ENCODE measurements at places on chromosomes 7 and 10.

- no peak for DNase-seq
These were observed 100.7 kb upstream of the WAC start for GRCh38 chr10:28432210-28432676.

DNA sequence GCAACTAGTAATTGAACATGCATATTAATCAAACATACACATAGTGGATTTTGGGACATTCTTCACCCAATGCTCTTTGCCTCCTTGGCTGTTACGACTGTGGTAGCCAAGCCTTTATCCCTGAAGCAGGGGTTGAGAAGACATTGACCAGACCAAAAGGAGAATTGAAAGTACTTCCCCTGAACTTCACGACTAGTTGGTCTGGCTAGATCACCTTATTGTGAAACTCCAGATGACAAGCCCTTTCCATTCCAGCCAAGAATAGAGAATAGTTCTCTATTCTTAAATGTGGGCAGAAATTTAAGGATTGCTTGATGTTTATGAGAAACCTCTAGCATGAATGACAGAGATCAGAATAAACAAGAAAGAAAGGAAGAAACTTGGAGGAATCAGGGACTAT is 97.0 kb downstream of the LRMDA start:
- no peak for DNase-seq

- DNase-seq, result no peak
These were observed 14.6 kb upstream of the BRI3 start for GRCh38 chr7:98266840-98267239.

- no peak for DNase-seq
These were observed 87.8 kb downstream of the ABCC2 start for GRCh38 chr10:99870123-99870730.

- no peak for DNase-seq
These were observed 236.3 kb upstream of the CTBP2 start for GRCh38 chr10:125396676-125397075.

GRCh38 chr10:119858063-119858462 is 14.6 kb downstream of the MCMBP start:
- DNase-seq, result no peak

- DNase-seq, result no peak
These were observed 118.3 kb downstream of the DGKI start for GRCh38 chr7:137728426-137728825.

- no peak for DNase-seq
These were observed 8.1 kb downstream of the ADCY1 start for GRCh38 chr7:45582136-45582749.

DNA sequence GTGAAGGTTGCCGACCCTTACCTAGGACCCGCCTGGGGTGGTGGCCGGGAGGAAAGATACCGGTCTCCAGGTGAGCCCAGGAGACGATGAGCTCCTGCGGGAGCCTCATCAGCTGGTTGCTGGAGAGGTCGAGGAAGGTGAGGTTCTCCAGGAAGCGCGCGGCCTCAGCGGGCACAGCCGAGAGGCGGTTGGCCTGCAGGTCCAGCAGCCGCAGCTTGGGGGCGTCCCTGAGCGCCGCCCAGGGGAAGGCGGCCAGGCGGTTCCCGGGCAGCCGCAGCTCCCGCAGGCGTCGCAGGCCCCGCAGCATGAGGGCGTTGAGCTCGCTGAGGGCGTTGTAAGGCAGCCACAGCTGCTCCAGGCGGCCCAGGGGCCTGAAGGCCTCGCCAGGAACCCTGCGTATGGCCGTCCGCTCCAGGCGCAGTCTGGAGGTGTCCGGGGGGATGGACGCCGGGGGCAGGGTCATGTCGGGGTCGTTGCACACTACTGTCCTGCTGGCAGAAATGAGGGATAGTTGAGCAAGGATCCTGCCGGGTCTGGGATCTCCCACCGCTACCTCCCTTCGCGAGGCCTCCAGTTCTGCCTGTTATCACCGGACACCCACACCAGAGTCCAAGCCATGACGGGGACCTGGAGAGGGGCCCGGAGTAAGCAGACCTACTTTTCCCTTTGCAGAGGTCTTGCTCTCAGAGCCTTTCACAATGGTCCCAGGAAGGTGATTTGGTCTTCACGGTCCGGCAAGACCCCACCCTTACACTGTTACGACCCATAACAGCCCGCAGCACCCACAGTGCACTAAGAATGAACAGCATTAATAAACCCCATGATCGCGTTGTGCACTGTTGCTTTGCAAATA is 3.9 kb downstream of the LRIT1 start:
- no peak for DNase-seq

GRCh38 chr10:104324931-104325330 is 13.3 kb downstream of the ITPRIP start:
- DNase-seq, result no peak

DNA sequence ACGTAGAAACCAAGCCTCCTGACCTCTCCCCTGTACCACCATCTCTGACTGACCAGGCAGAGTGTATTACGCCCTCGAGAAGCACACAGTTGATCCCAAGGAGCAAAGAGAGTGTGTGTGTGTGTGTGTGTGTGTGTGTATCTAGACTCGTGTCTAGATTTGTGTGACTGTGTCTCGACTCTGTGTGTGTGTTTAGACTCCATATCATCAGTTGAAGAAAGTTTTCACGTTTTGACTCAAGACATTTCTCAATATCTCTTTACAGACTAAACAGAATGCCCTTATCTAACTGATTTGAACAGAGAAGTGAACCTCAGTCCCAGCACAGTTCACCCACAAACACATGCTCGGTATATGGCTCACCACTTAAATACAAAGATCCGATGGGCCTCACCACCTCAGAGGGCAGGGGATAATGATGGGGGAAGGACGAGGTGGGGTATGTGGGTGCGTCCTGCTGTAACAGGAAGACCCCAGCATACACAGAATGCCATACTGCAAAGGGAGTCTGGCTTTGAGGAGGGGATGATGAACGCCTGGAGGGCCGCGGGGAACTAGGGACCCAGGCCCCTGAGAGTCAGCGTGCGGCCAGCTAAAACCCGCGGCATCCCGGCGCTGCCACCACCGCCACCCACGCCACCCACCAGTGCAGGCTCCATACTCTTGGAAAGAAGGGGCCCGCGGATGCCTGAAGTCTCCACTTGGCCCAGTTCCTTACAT is 780 bp downstream of the ALDH18A1 start:
- no peak for DNase-seq

DNA sequence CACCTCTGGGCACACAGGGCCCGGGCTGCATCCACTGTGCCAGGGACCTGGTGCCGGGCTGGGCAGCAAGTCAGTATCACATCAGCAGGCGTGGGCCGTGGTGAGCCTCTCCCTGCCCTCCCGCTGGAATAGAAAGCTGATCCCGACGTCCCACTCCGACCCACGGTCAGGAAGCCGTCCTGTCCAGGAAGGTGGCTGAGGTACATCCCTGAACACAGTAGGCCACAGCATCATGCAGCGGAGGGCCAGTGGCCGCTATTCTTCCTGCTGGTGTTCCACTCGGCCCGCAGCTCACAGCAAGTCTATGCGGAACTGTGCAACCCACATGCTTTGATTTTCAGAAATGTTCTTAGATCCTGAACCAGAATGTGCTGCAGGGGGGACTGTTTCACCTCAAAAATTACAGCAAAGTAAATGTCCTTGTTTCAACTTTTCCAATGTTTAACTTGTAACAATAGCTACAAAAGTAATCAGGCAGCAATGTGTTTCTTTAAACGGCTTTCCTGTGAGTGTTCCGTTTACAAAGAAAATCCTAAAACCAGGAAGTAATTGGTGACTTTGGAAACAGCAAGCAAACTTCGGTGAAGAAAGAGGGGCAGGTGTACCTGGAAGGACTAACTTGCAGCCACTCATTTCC is 676 bp upstream of the GPR146 start:
- no peak for DNase-seq

- DNase-seq, result no peak
These were observed 11.9 kb downstream of the STRA8 start for GRCh38 chr7:135245226-135246190.

DNA sequence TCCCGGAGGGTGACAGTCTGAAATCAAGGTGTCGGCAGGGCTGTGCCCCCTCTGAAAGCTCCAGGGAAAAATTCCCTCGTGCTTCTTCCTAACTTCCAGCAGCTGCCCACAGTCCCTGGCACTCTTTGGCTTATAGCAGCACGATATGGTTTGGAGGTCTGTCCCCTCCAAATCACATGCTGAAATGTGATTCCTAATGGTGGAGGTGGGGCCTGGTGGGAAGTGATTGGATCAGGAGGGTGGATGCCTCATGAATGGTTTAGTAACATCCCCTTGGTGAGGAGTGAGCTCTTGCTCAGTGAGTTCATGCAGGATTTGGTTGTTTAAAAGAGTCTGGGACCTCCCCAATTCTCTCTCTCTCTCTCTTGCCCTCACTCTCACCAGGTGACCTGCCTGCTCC is 51.1 kb downstream of the GPAM start:
- no peak for DNase-seq

DNA sequence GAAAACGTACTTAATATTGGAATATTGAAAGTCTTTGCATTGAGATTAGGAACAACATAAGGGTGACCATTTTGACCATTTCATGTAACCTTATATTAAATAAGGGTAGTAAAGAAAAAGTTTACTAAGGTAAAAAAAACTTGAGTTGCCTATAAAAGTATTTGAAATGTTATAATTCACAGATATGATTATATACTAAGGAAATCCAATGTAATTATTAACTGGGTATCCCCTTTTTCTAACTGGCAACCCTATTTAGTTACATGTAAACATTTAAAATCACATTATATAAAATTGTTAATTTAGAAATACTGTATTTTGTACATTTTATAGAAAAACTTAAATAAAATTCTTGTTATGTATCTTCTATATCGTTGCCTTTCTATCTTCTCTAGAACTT is 64.2 kb downstream of the TRIM24 start:
- no peak for DNase-seq

- DNase-seq, result no peak
These were observed at the start of gene ICA1 for GRCh38 chr7:8261711-8262695. Gene ICA1, minus strand, starts transcription at chr7:8262167. Its CDS starts 26,241 bp downstream, at chr7:8235926.

DNA sequence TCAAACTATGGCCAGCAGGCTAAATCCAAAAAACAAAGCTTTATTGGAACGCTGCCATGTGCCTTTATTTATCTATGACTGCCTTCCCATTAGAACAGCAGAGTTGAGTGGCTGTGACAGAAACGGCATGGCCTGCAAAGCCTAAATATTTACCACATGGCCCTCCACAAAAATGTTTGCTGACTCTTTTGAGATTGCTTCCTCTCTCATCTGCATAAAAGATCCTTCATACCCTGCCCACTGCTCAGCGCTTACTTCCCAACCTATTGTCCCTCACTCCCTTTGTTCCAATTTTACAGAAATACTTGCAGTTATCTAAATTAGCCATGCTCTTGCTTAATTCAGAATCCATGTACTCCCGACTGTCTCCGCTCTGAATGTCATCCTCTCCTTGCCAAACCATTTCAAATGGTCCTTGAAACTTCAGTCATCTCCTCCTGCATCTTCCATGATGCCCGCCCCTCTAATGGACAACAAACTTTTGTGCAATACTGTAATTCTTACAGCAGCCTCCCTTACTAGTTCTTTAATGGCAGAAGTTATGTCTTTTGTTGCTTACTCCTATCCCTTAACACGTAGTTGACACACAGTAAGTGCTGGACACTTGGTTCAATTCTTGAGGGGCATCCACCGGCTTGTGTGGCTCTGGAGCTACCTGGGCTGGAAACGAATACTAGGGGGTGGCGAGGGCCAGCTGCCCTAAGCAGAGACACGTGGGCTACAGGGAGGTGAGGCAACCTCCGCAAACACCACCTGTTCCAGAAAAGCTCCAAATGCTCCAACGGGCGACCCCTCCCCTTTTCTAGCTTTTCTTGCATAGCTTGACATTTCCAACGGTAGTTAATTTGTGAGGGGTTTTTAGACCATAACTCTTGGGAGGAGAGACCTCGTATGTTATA is 832 bp downstream of the XRCC2 start:
- no peak for DNase-seq

GRCh38 chr10:59833810-59834209 is 72.5 kb downstream of the CCDC6 start:
- no peak for DNase-seq

GRCh38 chr7:152924826-152925411 is 165.4 kb downstream of the ACTR3B start:
- no peak for DNase-seq

DNA sequence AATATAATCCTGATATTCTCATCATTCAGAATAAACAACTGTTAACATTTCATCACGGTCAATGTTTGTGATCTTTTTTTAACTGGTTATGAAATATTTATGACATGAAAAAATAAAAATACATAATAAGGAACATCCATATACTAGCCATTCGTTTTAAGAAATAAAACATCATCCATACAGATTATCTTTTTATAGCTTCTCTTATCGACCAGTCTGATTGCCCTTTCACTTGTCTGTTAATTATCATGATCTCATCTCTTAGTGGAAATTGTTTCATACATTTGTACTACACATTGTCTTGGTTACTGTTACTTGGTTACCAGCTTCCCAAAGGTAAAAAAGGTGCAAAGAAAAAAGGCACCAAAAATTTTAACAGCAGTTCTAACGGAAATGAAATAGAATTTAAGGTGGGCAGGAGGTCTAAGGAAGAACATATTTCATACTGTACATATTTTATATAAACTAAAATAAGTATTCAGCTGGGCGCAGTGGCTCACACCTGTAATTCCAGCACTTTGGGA is 8.4 kb downstream of the ARHGAP21 start:
- DNase-seq, result no peak

DNA sequence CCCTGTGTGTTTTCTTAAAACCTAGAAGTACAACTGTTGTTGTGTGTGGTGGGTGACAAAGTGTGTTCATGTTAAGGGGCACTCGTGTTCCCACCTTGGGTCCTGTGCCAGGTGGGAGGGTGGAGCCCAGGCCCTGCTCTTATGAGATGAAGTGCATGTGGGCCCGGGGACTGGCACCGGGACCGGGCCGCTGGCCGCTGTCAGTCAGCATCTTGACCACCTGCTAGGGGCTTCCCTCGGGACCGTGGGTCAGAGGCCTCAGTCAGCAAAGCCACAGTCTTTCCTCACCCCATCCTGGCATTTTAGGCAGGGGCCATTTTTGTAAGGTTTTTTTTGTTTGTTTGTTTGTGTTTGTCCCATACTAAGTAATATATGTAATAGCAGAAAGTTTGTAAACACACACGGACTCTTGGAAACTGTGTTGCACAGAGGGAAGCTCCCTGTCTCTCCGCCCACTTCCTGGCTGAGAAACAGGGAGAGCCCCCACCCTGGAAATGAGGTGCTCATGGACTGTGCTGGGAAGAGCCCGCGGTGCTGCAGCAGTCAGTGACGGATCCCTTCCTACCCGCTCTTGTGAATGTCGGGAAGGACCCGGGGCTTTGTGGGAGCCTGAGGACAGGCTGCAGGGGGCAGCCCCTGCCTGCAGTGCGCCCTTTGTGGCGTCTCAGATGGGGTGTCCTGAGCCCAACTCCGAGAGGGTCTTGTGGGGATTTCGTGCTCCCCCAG is 13.4 kb downstream of the AGAP3 start:
- no peak for DNase-seq

DNA sequence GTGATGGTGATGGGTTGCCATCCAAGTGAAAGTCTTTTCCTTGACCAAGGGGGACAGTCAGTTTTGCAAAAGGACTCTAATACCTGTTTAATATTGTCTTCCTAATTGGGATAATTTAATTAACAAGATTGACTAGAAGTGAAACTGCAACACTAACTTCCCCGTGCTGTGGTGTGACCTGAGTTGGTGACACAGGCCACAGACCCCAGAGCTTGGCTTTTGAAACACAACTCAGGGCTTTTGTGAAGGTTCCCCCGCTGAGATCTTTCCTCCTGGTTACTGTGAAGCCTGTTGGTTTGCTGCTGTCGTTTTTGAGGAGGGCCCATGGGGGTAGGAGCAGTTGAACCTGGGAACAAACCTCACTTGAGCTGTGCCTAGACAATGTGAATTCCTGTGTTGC is 6.9 kb downstream of the PPIF start:
- no peak for DNase-seq

- no peak for DNase-seq
These were observed 42.5 kb upstream of the TPST1 start for GRCh38 chr7:66162622-66163021.

GRCh38 chr10:132811891-132812481 is 26.0 kb upstream of the NKX6-2 start:
- DNase-seq, result no peak

Measured in activated gamma-delta T cell (primary cell).